ENCODE measurements at places on chromosomes 2 and 18.

GRCh38 chr2:31274401-31275075 is 40.6 kb downstream of the EHD3 start:
- DNase-seq: no peak

GRCh38 chr2:65340898-65341681 is 91.3 kb downstream of the SPRED2 start:
- no peak for DNase-seq

DNA sequence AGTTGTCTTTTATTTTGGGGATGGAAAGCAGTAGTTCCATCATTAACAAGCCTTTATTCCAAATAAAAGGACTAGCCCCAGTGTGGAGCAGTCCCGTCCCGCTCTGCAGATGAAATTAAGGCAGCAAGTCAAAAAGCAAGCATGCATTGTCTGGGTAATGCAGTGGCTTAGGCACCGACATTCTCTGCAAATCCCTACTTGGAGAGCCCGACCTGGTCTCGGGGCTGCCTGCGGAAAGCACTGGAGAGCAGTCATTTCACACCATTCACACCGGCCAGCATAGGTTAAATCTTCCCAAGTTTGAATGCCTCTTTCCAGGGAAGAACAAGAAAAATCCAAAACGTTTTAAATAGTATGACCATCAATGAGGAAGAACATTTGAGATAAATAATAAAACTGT is 24.4 kb upstream of the RAB12 start:
- DNase-seq: no peak

DNA sequence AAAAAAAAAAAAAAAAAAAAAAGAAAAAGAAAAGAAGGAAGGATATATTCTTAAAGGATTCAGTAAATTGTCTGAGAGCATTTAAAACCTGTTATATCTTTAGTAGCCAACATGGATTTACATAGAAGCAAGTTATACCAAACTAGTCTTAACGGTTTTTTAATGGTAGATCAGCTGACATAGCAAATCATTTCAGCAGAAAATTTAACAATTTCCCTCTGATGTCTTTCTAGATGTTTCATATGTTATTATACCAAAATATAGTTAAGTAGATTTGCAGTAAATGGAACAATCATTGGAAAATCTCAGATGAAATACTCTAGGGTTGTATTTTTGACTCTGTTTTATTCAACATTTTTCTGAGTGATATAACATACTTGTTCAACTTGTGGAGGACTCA is 72.9 kb downstream of the BABAM2 start:
- no peak for DNase-seq

DNA sequence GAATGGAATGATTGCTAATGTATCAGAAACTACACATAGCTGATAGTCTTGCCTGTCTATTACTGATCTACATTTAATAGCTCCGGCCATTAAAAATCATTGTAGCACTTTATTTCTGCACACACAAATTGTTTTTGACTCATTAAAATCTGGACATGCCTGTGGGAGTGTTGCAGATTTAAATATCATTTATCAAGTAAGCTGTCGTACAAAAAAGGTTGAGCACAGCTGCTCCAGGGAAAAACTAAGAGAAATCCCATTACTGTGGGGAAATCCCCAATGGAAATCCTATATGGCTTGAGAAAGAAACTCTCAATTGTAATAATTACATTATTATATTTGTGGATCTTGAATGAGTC is 99.6 kb upstream of the CERS6 start:
- DNase-seq: no peak

DNA sequence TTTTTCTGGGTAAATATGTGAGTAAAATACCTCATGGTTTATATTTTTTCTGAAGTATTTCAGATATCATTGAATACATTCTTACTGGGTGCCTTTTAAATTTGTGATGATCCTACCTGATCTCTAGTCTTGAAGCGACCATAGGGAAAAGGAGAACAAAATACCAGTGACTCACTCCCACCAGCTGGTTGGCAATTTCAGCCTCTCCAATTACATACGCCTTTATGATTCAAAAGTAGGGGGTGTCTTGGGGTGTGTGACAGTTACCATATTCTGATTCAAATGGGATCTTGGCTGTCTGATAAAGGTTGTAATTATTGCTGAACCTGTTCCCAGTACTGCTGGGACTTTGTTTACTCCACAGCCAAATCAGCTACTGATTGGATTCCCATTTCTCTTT is 175.9 kb upstream of the NXPH2 start:
- no peak for DNase-seq

GRCh38 chr2:75517547-75518230 is 43.0 kb downstream of the EVA1A start:
- no peak for DNase-seq

DNA sequence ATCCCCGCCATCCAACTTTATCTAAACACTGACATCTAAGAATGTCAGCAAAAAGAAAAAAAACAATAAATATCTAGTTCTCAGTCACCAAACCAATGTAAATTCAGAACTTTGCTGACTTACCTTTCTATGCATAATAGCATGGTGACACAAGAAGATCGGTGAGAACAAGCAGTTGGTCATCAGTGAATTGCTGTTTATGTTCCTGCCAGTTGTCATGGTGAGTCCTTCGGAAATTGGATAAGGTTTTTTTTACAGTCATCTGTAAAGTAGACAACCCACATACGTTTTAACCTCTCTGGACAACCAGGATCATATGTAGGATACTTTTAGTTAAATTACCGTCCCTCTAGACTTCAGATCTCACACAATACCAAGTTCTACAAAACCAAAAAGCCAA is 6.2 kb upstream of the GPR75 start:
- no peak for DNase-seq

DNA sequence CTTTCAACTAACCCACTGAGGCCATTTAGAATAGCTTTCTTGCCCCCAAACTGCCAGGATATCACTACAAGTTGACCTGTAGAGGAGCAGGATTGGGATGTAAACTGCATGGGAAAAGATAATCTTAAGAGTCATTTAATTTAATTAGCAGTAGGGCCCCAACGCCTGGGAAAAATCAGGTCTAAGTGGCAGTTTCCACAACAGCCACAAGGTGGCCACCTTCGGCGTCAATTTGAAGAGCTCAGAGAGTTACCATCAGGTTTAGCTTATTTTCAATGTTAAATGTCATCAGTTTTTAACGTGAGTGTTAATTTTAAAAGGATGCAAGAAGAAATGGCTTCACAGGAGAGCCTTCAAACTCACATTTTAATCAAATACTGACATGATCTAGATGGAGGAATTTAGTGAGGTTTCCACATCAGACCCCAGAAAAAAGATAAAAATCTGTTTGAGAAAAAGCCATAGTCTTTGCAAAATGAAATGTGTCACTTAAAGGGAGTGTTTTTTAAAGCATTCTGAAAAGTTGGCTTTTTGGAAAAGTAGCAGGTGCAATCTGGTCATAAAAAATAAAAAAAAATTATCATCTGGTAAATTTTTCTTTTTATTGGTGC is 77.3 kb upstream of the UPP2 start:
- peak; percentile 21 for DNase-seq

DNA sequence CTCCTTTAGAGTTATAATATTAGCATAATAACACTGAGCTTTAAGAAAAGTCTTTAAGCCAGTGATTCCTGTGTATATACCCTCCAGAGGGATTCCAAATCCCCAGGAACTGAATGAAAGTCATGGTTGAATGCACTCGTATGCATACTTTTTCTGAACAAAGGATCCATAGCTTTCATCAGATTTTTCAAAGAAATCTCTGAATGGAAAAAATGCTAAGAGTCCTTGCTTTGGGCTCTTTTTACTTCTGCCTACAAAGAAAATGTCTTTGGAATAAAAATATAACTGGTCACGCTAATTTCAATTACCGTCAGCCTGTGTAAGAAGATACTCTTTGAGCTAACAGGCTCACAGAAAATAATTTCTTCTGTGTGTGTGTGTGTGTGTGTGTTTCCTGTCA is 939.5 kb downstream of the ERBB4 start:
- DNase-seq: no peak

DNA sequence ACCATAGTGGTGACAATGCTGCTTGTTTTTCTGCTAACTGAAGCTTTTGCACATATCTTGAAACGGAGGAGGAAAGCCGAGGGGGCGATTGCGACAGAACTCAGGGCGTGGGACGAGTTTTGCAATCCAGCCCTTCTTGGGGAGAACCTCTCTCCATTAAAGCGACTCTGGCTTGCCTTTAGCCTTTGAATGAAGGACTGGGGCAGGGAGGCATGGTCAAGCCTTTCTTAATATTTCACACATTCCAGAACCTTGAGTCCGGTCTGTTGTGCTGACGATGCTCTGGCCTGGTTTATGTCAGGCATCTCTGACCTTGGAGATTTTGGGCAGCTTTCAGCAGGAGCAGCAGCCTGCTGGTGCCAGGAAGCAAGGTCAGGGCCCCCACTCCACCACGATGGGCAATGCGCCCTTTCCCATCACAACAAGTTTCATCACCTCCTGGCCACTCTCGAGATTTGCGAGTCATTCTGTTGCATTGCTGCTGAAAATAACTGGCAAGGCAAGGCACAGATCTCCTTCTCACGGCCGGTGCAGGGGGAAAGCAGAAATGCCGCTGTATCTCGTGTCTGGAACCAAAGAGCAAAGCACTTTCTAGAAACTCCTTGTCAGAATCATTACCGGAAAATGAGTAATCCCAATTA is 10.8 kb downstream of the EMILIN2 start:
- DNase-seq: no peak

DNA sequence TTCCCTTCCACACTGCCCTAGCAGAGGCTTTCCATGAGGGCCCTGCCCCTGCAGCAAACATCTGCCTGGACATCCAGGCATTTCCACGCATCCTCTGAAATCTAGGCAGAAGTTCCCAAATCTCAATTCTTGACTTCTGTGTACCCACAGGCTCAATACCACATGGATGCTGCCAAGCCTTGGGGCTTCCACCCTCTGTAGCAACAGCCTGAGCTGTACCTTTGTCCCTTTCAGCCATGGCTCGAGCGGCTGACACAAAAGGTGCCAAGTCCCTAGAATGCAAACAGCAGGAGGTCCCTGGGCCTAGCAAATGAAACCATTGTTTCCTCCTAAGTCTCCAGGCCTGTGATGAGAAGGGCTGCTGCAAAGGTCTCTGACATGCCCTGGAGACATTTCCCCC is 744.5 kb upstream of the LINC00305 start:
- DNase-seq: no peak

DNA sequence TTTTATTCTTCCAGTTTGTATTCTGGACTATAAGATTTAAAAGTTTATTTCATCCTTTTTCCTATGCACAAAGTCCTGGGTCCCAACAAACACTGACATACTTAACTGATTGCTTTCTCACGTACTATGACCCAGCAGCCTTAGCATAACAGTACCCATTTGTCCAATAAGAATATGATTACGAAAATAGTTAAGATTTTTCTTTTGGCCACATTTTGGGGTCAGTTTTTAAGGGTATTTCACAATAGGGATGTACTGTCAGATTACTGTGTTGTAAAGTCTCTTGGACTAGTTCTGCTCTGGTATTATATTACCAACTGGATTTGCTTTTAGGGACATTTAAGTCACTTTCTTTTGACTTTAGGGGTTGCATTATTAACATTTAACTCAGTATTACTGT is 46.1 kb downstream of the TTC39C start:
- no peak for DNase-seq

DNA sequence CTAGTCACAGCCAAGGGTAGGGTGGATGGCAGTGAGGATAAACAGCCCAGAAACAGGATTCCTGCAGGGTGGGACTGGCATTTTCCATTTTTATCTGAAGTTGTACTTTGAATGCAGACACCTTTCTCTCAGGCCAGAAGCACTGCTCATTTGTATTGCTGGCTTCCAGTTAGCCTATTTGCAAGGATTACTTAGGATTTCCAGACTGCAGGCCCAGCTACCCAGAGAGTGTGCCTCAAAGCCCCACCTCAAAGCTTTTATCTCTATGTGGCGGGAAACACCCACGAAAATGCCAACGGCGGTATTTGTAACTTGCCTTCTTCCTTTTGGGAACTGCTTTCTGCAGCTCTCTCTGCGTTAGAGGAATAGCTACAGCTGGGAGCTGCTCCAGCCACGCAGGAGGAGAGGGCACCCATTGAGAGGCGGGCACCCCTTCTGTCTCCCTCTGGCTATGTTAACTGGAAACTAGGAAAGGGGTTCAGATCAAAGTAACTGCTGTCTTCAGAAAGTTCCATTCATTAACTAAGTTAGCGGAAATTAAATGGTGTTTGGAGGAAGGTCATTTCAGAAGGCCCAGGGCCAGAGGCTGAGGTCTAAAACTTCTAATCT is 144.9 kb downstream of the TGIF1 start:
- DNase-seq: peak; percentile 43

GRCh38 chr18:23723121-23723520 is 33.9 kb downstream of the LAMA3 start:
- DNase-seq: no peak

GRCh38 chr18:52481116-52481515 is 141.1 kb downstream of the DCC start:
- DNase-seq: no peak

DNA sequence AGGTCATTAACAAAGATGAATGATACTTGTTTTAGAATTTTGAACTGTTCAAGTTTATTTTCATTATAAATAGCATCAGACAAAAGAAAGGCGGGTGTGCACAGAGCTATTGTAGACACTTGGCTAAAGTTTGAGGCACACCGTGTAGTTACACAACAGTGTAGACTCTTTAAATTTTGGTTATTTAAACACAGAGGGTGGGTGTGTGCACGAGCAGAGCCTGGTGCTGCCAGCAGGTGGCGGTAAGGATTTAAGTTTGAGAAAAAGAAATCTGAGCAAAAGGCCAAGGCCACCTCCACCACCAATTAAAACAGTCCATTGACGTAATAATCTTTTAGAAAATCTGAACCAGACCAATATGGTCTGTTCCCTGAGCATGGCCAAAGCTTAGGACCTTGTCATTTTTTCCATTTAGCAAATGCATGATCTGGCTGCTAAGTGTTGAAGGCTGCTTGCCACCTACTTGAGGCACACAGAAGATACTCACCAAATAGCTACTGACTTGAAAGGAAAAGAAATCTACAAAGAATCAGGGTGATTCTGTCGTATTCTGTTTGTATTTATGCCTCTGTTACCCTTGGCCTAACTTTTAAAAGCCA is 14.3 kb downstream of the COPS7B start:
- DNase-seq: no peak

DNA sequence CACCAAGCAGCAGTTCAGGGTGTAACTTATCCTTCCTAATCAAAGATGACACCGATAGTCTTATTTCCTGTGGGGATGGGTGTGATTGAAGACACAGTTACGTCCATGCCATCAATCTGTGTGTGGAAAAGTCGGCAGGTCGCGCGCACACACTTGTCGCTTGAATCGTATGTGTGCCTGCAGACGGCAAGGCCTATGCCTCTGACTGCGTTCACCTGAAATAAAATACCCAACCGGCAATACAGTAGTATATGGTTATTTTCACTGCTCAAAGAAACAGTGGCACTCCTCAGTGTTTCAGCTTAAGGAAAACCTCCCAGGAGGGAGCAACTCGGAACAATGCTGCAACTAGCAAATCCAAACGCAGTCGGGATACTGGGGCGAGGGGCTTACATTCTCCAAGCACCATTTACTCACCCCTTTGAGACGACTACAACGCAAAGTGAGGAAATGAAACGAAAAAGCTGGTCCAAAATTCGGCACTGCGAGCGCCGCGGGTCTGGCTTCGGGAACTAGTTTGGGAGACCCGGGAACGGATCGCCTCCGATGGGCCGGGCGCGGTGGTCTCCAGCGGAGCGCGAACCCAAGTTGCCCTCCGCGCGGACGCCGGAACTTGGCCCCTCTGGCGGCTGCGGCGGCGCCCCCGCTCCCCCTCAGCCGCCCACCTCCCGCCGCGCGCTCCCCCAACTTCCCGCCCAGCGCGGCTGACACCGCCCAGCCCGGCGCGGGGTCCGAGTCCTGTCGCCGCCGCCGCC is 675 bp downstream of the PRKD3 start:
- DNase-seq: no peak

GRCh38 chr2:28389399-28390240 is 3.0 kb upstream of the FOSL2 start:
- DNase-seq: no peak
